ENCODE measurements at places on chromosomes 5 and 9.

DNA sequence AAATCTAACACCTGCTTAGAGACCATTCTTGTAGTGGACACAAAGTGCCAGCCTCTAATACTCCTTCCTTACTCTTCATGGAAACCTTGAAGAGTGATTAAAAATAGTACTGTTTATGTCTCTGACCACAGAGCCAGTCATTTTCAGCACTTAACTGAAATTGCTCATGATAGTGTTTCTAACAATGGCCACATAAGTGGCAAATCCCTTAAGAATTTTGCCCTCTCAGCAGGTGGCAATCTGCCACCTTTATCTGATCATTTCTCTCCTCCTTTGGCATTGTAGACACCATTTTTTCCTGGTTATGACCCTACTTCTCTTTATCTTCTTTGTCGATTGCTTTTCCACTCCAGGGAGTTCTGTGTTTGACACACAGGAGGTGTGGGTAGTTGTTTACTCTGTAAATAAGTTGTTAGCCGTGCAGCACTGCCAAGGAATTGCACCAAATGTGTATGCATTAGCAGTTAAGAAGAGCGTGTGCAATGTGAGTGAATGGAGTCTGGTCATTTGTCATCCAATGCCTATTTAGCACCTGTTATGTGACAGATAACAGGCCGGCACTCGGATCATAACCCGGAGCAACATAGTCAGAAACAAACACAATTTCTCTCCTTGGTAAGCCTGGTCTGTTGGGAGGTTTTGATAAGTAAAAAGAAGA lies 36.8 kb upstream of the STARD4 start:
- no peak for DNase-seq

- DNase-seq = no peak
Measured at GRCh38 chr9:99071313-99072039, 33.4 kb upstream of the TGFBR1 start.

- DNase-seq = no peak
Measured at GRCh38 chr9:131337131-131337848, 47.8 kb downstream of the PLPP7 start.

DNA sequence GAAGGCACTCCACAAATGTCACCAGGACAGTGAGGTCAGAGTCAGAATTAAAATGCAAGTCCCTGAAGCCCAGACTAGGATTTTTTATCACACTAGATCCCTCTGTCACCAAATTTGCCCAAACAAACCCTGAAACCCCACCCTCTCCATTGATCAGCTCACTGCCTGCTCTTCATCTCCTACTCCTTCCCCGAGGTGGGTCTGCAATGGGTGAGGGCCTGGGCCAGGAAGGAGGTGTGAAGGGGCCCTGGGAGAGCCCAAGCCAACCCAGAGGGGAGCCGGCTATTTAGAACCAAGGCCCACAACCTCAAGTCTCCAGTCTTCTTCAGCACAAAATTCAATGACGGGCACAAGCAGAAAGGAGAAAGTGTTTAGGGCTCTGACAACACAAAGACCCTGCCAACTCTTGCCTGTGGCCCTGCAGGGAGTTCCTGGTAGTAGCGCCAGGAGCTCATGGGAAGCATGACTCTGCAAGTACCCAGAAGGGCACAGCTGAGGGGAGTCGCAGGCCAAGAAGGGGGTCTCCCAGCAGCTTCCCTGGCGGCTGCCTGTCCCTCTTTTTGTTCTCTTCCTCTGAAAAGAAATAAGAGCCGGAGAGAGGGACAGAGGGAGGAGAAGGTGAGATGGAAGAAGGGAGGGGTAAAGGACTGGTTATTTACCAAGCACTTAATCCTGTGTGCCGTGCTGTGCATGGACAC lies 5.5 kb downstream of the FOXI1 start:
- DNase-seq = no peak

- no peak for DNase-seq
Measured at GRCh38 chr5:104612005-104612404, 1049.4 kb upstream of the NUDT12 start.

- no peak for DNase-seq
Measured at GRCh38 chr5:5126444-5126843, 13.7 kb upstream of the ADAMTS16 start.

DNA sequence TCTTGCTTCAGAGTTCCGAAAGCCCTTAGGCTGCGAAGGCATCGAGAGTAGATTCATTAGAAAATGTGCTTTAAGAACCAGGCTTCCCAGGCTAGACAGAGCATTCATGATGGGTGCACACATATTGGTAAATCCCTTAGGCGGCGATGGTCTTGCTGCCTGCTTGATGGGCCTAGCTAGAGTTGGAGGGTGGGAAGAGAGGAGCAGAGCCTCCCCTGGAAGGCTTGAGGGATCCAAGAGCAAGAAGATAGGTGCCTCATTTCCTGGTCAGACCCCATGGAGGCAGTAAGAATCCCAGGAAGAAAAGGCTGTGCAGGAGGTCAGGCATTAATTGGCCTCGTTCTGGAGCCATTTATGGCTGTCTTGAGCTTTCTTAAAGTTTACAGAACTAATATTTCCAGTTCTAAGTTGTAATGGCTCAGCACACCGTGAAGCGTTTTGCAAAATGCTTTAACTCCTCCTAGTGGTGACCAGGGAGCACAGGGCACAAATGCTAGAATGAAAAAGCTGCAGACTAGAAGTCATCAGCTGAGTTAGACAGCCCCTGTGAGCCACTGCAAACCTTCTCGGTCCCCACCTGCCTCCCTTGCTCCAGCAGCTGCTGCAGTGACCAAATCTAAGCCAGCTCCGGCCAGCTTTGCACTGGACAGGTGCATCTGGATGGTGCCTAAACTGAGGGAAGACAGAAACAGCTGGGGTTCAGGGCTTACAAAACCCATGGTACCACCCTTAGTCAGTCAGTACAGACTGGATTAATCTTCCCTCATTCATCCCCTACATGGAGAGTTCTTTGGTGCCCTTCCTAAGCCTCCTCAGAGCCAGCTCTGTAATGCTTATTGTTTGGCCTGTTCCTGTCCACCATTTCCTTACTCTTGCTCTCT lies 14.7 kb downstream of the SLC45A2 start:
- peak; percentile 34 for DNase-seq

DNA sequence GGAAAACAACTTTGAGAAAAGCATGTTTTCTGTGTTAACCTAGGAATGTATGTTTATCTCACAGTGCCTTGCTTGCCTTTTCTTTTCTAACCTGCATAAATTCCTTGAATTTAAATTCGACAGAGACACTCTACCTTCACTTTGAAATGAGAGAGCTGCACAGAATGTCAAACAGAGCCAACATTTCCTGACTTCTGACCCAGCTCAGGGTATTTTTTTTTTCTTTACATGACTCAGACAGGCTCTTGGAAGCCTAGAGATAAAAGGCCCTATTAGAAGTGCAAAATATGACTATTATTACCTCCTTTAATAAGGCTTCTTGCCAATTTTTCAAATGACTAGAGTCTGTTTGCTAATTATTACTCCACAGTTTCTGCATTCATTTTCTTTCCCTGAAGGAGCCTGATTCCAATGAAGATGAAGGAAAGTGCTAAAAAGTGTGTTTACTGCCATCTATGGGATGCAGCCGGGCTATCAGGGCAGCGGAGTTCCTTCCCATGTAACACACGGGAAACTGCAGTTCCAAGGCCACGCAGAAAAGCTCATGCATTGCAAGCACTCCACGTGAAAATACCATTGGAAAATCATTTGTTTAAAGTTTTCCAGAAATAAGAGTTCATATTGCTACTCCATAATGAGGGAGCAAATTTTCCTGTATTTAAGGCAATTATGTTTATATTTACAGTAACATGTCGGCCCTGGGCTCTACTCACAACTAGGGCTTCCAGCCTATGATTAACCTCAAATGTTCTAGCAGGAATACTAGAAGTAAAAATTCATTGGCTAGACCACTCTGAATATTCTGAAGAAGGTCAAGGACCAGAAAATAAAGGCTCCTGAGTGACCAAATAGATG lies 485.6 kb downstream of the ZSWIM6 start:
- no peak for DNase-seq

DNA sequence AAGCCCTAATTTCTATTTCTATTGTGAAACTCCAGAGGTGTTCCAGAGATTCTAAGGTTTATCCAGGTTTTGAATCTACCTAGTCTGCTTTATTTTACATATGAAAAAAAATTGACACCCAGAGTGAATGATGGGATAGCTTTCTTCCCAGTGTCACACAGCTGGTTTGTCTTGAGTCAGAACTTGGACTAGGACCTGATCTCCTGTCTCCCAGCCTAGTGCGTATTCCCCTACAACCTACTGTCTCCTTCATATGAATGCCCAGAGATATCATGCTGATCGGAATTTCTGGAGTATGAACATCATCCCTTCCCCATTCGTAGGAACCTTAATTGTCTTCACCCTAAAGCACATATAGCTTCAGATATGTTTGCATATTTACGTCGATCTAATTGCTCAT lies 524.2 kb downstream of the SPATA31D1 start:
- no peak for DNase-seq

GRCh38 chr9:20111173-20111843 lies 322.5 kb upstream of the SLC24A2 start:
- DNase-seq = no peak

- no peak for DNase-seq
Measured at GRCh38 chr9:4746278-4747030, 5.5 kb upstream of the AK3 start.

GRCh38 chr5:34709861-34710673 lies 53.9 kb downstream of the RAI14 start:
- DNase-seq = no peak

- no peak for DNase-seq
Measured at GRCh38 chr5:147303251-147303650, 68.4 kb downstream of the STK32A start.

DNA sequence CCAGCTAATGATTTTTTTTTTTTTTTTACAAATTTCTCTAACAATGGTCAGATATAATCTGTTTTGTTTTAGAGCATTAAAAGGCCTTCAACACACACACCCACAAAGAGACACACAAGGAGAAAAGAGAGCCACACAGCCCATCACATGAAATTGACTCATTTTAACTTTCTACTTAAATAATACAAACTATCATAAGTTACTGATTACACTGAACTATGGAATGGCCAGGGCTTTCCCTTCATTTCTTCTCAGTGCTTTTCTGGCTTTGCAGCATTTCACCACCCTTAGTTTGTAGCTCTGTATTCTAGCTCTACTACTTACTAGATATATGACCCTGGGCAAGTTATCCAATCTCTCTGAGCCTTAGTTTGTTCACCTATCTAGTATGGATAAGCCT lies 13.2 kb downstream of the REEP5 start:
- DNase-seq = no peak

- no peak for DNase-seq
Measured at GRCh38 chr9:124180557-124180956, 77.2 kb upstream of the NEK6 start.

DNA sequence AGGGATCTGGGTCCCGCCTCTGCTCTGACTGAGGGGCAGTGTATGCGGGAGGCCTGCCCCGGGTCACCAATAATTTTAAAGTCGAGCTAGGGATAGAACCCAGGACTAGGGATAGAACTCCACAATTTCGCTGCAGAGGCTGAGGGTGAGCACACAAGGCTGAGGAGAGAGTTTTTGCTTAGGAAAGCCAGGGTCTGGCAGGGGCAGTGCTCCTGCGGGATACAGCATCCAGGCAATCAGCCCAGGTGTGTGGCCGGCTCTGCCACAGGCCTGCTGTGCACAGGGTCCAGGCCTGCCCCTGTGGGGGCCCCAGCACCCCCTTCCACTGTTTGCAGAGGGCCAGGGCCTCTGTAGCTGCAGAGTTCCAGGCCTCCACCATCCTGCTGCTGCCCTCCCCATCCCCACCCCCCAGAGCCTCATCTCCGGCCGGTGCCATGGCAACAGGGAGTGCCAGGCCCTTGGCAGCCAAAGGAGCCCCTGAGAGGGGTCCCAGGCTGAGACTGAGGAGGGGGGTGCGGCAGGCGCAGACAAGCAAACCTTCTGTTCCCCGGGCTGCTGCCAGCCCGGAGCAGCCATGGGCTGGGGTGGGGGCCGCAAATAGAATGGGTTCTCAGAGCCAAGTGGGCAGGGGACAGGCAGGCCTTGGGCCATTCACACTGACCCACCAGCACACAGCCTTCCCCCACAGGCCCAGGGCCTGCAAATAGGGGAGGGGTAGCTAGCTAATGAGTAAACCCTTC lies 8.6 kb downstream of the PDGFRB start:
- no peak for DNase-seq

GRCh38 chr9:7784472-7784871 lies 15.1 kb downstream of the DMAC1 start:
- DNase-seq = no peak

All from activated CD4-positive, alpha-beta T cell treated with anti-CD3 and anti-CD28 coated beads, Interleukin-2, Interleukin-6, amounts not matched to agents 100 ng/mL and 50 ng/mL, durations not matched to agents 16 hours and 8 hours (primary cell).